Astrocyte of the spinal cord (primary cell): ENCODE measurements at places on chromosomes 3 and 15.

GRCh38 chr3:139286241-139286640, 57.6 kb upstream of the MRPS22 start:
- DNase-seq: no peak

GRCh38 chr3:141011997-141012262, 39.2 kb upstream of the SPSB4 start:
- no peak for DNase-seq

DNA sequence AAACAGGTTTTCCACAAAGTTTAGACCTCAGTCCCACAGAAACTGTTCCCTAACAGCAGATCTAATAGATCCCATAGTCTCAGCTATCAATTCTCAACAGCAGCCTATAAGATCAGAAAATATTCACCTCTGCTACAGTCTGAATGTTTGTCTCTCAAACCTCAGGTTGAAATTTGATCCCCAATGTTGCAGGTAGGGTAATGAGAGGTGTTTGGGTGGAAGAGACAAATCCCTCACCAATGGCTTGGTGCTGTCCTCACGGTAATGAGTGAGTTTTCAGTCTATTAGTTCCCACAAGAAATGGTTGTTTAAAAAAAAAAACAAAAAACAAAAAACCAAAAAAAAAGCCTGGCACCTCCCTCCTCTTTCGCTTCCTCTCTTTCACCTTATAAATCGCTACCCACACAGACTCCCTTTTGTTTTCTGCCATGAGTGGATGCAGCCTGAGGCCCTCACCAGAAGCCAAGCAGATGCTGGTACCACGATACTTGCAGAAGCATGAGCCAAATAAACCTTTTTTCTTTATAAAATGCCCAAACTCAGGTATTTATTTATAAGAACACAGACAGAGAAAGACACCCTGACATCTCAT, 14.2 kb downstream of the ZNF280D start:
- no peak for DNase-seq

GRCh38 chr3:197137751-197138150, 108.1 kb upstream of the MELTF start:
- DNase-seq: no peak

- DNase-seq: no peak
Observed at GRCh38 chr3:186782542-186783057, 777 bp upstream of the EIF4A2 start.

- no peak for DNase-seq
Observed at GRCh38 chr3:141430316-141430715, 56.5 kb upstream of the RASA2 start.

DNA sequence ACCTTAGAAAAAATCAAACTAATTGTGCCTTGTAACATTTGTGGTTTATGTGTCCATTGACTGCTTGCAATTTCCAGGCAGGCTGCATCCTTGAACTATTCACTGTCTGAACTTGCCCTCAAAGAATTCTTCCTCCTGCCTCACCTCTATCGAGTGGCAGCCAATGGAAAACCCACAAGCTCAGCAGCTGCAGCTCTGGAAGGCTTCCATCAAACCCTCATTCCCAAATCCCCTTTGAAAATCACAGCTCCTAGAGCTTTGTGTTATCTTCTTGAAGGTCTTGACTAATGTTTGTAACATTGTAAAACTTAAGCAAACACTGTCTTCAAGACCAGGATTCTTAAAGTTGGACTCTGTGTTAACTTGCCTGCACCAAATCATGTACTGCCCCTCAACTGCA, 81.1 kb downstream of the FILIP1L start:
- peak; percentile 89 for DNase-seq

DNA sequence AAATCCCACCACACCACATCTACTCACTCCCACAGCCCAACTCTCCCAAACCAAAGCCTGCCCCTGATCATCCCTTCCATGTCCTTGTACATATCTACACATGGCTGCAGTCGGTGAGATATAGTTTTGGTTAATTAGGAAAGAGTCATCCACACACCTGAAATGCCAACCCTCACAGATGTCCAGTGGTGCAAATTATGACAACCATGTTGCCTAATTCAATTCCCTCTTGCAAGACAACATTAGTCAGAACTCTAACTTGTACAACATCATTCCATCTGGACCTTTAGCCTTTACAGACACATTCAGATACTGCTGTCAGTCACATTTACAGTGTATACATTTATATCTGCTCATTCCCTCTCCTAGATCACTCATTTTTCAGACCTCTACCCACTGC, 41.2 kb downstream of the TUBGCP4 start:
- no peak for DNase-seq

GRCh38 chr3:8761866-8762265, 7.5 kb downstream of the OXTR start:
- no peak for DNase-seq

DNA sequence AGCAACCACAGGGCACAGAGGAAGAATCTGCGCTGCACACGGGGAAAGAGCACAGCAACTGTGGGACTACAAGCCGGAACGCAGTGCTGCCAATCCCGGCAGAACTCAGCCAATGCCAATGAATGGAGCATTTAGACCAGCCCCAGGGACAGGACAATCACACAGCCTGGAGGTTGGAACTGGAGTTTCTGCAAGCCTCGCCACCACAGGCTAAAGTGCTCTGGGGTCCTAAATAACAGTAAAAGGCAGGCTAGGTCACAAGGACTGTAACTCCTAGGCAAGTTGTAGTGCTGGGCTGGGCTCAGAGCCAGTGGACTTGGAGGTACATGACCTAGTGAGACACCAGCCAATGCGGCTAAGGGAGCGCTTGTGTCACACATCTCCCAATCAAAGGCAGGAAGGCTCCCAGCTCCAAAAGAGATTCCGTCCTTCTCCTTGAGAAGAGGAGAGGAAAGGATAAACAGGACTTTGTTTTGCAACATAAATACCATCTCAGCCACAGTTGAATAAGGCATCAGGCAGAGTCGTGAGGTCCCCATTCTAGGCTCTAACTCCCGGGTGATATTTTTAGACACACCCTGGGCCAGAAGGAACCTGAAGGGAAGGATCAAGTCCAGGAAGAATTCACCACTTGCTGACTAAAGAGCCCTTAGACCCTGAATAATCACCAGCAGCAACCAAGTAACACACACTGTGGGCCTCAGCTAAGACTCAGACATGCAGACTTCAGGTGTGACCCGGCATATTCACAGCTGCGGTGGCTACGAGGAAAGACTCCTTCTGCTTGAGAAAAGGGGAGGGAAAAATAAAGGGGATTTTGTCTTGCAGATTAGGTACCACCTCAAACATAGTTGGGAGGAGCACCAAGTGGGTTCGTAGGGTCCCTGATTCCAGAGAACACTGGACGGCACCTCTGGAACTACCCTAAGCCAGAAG, 85.5 kb upstream of the XXYLT1 start:
- peak; percentile 18 for DNase-seq

DNA sequence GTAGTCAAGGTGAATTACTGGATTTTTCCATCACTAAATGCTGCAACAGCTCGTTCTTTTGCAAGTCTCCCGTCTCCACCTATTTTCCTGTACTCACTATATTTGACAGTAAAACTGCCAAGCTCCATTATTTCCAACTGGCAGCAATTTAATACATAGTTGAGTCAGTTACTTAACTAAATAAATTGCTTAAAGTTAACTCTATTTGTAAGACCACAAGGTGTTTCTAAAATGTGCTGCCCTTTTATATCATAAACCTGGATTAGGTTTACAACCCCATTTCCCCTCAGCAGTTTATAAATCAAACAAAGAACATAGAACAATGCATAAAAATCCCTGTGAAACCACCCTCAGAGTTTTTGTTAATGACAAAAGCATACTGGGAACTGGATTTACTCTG, 211.4 kb upstream of the DPH6 start:
- no peak for DNase-seq

DNA sequence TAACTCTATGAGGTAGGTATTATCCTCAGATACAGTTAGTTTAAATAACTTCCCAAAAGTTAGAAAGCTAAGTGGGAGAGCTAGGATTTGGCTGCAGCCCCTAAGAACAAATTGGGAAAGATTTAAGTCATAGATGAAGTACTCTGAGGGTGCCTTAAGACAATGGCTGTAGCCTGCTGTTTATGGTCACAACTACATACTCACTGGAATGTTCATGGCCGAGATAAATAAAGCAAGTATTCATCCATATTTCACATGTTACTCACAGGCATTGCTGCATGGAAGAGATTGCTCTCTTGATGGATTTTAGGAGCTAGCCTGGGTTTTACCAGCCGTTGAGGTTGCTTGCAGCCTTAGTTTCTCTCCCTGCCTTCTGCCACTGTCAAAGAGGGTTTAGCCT, 145.0 kb downstream of the CMSS1 start:
- DNase-seq: peak; percentile 77

GRCh38 chr3:18080198-18080689, 337.8 kb upstream of the TBC1D5 start:
- peak; percentile 61 for DNase-seq

- DNase-seq: no peak
Observed at GRCh38 chr3:197124713-197125112, 95.1 kb upstream of the MELTF start.

GRCh38 chr3:156664831-156665178, 9.6 kb upstream of the TIPARP start:
- DNase-seq: no peak

- no peak for DNase-seq
Observed at GRCh38 chr15:51129535-51130188, 35.0 kb upstream of the TNFAIP8L3 start.

DNA sequence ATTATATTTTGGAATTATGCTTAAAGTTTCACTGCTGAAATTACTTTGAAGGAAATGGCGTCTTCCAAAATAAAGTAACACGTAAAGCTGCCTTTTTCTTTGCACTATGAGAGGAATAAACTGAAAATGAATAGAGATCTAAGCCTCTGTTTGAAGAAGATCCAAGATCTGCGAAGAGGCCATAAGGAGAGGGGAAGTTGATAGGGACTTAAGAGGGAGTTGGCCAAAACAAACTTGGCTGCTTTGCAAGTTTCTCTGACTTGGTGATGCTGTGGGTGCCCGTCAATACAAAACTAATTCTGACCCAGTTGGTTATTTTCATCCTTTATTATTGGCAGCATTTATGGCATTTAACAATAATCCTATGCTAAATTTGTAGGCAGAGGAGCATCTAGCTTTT, 190.2 kb upstream of the GBE1 start:
- no peak for DNase-seq

GRCh38 chr3:125051715-125052581, 3.8 kb downstream of the HEG1 start:
- DNase-seq: peak; percentile 94

DNA sequence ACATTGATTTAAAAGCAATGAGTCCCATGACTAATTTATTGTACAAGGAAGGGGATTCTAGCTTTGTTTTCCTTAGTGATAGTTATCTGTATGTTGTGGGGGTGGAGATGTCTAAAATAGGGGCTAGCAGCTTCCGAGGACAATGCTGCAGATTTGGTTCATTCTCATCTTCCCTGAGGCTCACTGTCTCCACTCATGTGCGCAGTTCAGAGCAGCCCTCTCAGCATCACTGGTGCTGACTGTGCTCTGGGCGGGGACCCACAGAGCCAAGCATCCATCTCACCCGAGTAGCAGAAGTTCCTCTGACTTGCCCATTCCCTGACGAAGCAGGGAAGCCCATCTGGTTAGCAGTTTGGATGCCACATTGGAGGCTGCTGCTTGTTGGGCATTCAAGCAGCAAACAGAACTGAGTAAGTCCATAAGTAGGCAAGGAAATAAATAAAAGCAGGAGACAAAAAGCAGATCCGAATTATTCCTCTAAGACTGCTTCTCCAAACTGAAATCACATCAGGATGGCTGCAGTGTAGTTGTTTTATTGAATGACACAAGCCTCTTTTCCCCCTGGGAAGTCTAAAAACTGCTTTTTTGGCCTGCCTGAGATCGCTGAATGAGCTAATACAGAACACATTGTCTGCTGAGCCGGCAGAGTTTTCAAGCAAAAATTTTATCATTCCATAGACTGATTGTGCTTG, 27.5 kb downstream of the RARB start:
- peak; percentile 70 for DNase-seq

DNA sequence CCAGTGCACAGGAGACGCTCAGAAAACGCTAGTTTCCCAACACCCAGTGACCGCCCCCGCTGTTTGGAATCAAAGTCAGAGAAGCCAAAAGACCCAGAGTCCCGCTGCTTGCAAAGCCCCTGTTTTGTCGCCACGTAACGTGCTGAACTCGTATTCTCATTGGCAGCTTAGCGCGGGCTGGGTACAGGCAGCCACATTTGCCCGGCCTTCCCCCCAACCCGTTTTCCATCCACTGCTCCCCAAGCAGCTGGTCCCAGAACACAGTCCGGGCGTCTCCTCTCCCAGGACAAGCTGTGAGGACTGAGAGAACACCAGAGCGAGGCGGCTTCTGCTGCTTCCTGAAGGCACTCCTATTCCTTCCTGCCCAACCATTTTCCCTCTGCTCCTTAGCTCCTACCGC, 54.8 kb downstream of the RASGRF1 start:
- DNase-seq: no peak

DNA sequence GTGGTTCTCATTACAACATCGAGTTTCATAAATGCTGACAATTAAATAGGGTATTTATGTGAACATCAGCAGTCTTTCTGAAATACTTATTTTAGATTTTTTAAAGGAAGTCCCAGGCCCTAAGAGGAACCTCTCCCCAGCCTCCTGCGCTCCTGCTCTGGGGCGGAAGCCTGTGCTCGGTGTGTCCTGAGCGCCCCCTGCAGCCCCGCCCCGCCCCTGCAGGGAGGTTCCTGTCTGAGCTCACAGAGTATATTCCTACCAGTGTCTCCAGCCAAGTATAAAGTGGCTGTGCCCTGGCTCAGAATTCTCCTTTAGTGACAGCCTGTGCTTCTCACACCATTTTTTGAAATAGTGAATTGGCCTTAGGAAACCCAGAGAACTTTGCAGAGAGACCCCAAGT, 567.9 kb downstream of the GOLGA6L6 start:
- no peak for DNase-seq

DNA sequence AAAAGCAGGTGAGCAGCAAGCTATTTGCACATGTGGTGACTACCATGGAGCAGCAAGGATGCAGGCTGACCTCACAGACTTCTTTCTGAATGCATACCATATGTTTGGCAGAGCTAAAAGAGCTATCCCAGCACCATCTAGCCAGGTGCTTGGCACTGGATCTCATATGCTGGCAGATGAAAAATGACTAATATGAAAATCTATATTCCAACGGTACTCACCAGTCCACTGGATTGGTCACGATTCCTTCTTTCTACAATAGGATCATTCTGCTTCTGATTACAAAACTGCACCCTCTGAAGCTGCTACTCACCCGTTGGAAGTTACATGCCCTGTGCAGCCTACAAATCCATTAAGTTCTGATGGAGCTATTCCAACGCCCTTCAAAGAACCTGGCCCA, 714.3 kb upstream of the CFAP20DC start:
- DNase-seq: no peak

DNA sequence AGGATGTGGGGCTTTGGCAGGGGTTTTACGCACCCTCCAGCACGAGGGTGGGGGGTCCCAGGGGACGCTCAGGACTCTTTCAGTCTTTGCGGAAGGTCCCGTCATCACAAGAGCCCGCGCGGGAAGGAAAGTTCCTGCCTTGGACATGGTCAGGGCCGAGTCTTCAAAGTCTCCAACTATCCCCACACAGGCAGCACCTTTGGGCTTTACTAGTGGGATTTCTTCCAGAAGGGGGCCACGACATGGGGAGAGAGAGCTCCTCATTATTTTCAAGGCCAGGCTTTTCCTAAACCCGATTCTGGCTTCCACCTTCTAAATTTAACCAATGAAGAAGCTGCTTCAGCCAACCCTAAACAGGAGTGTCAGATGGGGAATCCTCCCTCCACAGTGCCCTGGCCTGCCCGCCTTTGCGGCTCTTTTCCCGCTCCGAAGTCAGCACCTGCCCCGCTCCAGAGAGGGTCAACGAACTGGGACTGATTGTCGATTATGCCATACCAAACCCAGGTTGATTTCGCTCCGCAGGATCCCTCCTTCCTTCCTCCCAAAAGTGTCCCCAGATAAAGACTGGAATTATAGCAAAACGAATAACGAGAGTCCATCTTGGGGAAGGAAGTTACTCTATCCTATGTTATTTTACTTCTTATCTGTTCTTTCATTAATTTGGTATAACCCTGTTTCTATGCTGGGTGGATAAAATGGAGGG, 11.0 kb downstream of the SHOX2 start:
- DNase-seq: no peak
